ENCODE measurements at places on chromosomes 3 and 15.

DNA sequence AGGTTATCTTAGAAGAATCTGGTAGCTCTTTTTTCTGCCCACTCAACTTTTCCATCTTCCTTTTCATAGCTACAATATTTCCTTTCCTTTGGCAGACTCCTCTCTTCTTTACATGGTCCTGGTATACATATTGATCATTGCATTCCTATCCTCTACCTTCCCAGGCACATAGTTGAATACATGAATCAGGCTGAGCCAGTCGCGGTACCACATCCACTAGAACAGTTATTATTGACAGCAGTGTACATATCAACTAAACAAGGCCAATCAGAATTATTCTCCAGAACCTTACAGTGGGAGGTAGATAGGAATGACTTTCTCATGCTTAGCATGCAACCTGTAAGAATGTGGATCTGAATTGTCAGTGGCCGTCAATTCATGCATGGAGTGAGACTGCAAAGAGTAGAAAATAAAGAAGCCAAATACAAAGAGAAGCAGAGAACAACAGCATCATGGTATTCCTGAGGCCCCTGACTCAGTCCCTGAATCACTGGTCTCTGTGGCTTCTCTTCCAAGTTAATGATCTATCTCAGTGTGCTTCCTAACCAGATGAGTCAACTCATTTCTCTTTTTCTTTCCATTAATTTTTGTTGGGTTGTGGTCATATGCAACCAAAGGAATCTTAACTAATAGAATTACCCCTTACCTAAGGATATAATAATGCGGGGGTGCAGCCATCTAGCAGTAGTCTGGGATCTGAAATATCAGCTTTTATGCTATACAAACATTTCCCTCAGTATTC lies 60.9 kb upstream of the DCBLD2 start:
- DNase-seq = no peak

GRCh38 chr3:145269106-145269505 lies 891.9 kb downstream of the PLOD2 start:
- DNase-seq = no peak

- DNase-seq = no peak
These were observed 867 bp upstream of the DCAF1 start for GRCh38 chr3:51500632-51501131.

- DNase-seq = no peak
These were observed 75.7 kb upstream of the GBE1 start for GRCh38 chr3:81837071-81837593.

GRCh38 chr3:126494204-126494969 lies 18.7 kb upstream of the ZXDC start:
- no peak for DNase-seq

DNA sequence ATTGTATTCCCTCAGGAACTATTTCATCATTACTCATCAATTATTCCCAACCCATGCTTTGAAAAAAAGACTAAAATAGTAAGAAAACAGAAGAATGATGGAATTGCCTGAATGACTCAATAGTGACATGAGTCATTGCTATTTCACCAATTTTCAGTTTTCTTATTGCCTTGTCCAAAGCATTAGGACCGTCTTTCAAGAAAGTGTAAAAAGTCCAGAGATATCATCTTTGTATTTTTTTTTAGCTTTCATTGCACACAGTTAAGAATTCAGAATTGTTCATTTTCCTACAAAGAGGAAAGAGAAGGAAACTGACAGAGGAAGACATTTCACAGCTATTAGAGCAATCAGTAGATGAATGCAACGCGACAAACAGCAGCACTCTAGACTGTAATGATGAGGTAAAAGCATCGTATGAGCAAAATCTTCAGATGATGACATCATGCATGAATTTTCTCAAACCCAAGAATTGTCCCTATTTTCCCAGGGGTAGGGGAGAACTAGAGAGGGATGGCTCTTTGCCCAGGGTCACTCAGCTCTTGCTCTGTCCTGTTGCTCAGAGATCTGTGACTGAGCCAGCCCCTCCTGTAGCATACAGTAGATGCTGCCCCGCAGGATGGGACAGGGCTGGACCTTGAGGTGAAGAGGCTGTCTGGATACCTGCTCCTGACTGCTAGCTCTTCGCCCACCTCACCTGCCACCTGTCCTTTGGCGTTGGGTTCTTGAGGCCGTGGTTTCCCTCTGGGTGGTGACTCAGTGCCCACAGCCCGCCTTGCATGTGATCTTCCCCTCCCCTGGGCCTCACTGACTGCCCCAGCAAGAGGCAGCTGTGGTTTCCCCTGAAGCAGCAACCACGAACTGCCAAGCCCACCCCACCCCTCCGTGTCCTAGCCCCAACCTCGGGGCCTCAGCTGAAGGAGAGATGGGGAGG lies 84.8 kb downstream of the PPCDC start:
- DNase-seq = no peak

GRCh38 chr3:31785286-31785685 lies 195.8 kb downstream of the OSBPL10 start:
- DNase-seq = no peak

- DNase-seq = no peak
These were observed 3.3 kb downstream of the SCAMP2 start for GRCh38 chr15:74869726-74870407.

DNA sequence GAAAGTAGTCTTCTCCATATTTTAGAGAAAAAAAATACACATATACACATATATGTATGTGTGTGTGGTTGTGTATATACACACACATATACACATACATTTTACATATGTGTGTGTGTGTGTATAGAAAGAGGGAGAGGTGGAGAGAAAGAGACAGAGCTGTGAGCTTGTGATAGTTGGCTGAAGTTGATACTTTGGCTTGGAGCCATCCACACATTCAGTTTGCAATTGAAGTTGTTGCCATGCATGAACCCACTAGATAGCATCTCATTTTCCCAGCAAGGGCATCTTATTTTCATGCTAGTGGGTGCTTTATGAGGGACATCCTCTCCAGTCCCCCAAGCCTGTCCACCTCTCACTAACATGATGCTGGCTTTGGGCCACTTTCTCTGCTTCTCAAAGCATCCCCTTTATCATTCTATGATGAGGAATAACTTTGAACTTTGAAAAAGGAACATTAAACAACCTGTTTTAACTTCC lies 228.6 kb downstream of the ZNF621 start:
- no peak for DNase-seq

- no peak for DNase-seq
These were observed 60.6 kb upstream of the ADAMTS9 start for GRCh38 chr3:64748244-64748904.

- DNase-seq = peak; percentile 27
These were observed 683 bp downstream of the UBE2Q2 start for GRCh38 chr15:75843678-75844581.

- DNase-seq = no peak
These were observed 2.9 kb upstream of the FYTTD1 start for GRCh38 chr3:197746801-197747237.

- no peak for DNase-seq
These were observed 24.3 kb upstream of the SUCLG2 start for GRCh38 chr3:67678665-67679064.

- no peak for DNase-seq
These were observed 1.4 kb upstream of the GHSR start for GRCh38 chr3:172449466-172450149.

- no peak for DNase-seq
These were observed 227.7 kb upstream of the CNTN3 start for GRCh38 chr3:74842141-74842540.

GRCh38 chr15:63323798-63324563 lies 46.6 kb downstream of the APH1B start:
- DNase-seq = no peak

GRCh38 chr15:70362350-70362749 lies 264.6 kb upstream of the TLE3 start:
- DNase-seq = no peak

GRCh38 chr3:17151598-17152373 lies 267.0 kb downstream of the PLCL2 start:
- peak; percentile 59 for DNase-seq

- DNase-seq = peak; percentile 14
These were observed 665 bp downstream of the GLB1 start for GRCh38 chr3:33096093-33096868.

- no peak for DNase-seq
These were observed 5.8 kb downstream of the TLE3 start for GRCh38 chr15:70091726-70092463.

DNA sequence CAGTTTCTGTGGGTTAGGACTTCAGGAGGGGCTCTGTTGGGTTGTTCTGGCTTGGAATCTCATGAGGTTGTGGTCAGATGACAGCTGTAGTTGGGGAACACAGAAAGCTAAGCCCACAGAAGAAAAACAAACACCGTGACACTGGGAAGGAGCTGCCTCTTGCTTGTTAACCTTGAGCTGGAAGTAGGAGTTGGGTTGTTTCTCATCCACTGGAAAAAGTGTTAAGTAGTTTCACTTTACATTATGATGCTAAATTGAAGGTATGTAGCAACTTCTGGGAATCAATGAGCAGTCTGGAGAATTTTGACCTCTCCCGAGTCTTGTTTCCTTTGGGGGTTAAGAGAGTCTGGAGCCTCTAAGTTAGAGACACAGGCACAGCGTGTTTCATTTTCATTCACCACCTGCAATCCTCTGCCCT lies 20.4 kb downstream of the HACD3 start:
- no peak for DNase-seq

- DNase-seq = no peak
These were observed 74.1 kb upstream of the CHD2 start for GRCh38 chr15:92825985-92826384.

DNA sequence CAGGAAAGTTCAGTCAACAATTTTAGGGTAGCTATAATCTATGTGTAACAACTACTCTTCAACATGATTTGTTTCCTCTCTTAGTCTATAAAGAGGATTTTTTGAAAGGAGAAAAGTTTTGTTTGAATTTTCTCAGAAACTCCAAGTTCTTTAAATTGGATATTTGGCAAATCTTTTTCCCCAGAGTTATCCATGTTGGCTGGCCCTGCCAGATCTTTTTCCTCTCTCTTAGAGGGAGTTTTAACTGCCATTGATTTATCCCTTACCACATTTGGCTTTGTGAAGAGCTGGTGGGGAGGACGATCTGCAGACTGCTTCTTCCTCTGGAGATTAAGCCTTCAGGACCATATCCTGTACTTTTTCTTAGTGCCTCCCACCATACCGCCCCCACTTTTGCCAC lies 64.9 kb upstream of the ROPN1 start:
- DNase-seq = no peak

DNA sequence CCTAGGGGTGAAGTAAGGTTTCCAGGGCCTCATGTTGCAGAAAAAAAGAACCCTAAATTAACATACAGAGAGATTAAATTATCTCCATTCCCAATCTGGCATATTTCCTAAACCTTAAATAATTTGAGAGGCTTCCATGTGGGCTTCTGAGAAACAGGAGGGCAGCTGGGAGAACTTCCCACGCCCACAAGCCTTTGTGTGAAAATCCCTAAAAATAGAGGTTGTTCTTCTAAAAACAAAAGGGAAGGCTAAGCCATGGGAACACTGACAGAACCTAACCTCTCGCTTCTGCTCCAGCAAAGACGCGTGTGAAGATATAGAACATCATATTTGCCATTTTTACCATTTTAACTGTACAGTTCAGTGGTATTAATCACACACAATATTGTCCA lies 812 bp upstream of the SLC12A8 start:
- no peak for DNase-seq

Data from activated T-helper 1 cell treated with anti-CD3 and anti-CD28 coated beads, Interleukin-2, amount 50 U/mL, for 16 hours (primary cell).